ENCODE measurements at places on chromosomes 6 and 20.

GRCh38 chr6:107545763-107546162, 55.8 kb downstream of the SOBP start:
- DNase-seq: no peak

DNA sequence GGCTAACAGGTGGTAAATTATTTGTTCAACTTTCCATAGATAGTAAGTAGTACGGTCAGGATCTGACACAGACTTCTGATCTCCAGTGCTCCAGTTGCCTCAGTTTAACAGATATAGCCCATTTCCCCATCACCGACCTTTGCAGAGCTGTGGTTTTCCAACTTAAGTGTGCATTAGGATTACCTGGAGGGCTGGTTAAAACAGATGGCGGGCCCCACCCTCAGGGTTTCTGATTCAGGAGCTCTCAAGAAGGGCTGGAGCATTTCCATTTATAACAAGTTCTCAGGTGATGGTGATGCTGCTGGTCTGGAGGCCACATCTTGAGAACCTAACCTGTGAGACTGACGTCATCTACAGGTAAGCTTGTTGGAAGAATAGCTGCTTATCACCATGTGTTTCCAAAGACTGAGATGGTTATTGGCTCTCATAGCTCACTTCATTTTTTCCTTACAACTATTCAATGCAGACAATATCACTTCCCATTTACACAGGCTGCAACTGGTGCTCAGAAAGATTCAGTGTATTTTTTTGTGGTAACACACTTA, 360.1 kb upstream of the CHD6 start:
- no peak for DNase-seq

- DNase-seq: no peak
Measured at GRCh38 chr6:53664623-53665022, 933 bp downstream of the KLHL31 start.

DNA sequence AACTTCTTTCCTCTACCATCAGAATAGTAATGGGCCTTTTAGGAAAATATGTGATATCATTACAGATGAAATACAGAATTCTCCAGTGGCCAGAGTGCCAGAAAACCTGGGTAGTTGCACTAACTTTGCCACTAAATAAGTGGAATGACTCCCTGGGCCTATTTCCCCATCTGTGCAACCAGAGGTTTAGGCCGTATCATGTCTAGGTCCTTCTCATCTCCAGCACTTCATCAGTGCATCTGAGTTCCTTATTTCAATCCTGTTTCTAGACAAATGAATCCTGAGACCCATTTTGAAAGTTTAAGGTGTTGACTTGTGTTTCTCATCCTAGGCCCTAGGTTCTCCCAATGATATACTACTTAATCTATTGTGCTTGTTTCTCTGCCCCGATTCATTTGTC, 236.2 kb downstream of the CD83 start:
- no peak for DNase-seq

DNA sequence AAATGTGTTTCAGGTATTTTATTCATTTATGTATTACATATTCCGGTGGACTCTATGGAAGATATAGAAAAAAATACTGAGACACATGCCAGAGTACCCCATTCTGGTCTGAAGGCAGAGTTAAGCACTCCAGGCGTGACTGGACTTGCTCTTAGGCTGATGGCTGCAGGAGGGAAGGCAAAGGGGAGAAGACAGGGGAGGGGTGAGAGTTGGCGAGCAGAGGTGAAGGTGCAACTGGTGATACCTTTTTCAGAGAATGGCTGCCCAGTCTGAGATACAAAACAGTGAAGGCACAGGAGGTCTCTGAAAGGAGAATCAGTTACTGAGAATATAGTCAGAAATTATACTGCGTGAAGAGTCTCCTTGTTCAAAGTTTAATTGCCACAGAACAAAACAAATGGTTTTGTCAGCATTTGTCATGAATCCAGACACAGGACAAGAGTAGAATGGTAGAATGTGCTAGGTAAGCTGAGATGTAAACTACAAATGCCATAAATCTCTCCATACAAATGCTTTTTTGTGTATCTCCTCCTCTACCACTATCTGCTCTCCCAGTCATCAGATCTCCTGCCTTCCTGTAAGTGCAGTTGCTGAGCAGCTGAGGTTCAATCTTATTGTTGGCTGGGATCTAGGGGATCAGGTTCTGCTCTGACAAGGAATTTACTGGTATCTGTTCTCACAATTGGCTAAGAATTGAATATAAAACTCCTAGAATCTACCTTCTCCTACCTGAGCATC, 104.2 kb upstream of the DST start:
- DNase-seq: no peak

GRCh38 chr6:12280458-12280857, 9.7 kb upstream of the EDN1 start:
- no peak for DNase-seq

DNA sequence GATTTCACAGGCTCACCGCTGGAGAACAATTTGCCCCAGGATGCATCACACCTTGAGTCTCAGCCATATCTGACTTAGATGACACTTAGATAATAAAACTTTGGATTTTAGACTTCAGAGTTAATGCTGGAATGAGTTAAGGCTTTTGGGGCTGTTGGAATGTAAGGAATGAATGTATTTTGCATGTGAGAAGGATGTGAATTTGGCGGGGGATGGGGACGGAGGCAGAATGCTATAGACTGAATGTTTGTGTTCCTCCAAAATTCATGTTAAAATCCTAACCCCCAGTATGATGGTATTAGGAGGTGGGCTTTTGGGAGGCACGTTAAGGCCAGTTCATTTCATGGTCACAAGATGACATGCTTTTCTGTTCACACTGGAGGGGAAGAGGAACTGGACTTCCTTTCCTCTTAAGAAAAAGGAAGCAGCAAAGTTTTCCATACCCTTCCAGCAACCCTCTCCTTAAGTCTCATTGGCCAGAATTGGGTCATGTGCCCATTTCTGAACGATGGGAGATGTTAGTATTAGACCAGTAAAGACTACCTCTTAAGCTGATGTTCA, 5.8 kb upstream of the SRXN1 start:
- no peak for DNase-seq

GRCh38 chr20:1825507-1825906, 69.7 kb upstream of the SIRPA start:
- DNase-seq: no peak

DNA sequence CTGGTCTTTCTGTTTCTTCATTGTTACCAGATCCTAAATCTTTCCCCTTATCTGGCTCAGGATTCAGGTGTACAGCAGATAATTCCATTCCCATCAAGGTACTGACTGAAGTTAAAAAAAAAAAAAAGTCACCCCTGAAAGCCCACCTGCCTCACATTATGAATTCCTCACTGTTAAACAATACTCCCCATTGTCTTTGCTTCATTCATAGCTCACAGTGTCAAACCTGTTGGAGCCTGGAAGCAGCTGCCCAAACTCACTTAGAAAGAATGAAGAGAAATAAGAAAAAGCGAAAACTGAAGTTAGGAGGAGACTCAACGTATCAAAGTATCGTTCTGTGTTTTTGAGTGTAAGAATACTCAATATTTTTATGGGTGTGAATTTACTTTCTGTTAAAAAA, 1.8 kb upstream of the DCBLD1 start:
- DNase-seq: no peak

DNA sequence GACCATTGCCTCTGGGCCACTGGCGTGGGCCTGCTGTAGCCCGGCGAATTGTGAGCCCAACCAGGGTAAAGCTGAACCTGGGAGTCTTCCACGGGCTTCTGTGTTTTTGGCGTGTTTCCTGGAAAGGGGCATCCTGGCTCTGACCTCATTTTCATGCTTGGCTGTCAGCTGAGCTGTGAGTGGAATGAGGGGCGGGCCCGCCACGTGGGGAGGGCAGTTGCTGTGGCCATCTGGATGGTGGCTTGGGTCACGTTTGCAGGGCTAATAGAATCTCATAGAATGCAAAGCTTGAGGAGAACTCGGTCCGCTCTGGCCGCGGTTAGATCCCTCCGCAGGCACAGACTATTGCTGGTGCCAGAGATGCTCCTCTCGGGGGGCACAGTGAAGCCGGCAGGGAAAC, 263.0 kb downstream of the SMOC2 start:
- no peak for DNase-seq

DNA sequence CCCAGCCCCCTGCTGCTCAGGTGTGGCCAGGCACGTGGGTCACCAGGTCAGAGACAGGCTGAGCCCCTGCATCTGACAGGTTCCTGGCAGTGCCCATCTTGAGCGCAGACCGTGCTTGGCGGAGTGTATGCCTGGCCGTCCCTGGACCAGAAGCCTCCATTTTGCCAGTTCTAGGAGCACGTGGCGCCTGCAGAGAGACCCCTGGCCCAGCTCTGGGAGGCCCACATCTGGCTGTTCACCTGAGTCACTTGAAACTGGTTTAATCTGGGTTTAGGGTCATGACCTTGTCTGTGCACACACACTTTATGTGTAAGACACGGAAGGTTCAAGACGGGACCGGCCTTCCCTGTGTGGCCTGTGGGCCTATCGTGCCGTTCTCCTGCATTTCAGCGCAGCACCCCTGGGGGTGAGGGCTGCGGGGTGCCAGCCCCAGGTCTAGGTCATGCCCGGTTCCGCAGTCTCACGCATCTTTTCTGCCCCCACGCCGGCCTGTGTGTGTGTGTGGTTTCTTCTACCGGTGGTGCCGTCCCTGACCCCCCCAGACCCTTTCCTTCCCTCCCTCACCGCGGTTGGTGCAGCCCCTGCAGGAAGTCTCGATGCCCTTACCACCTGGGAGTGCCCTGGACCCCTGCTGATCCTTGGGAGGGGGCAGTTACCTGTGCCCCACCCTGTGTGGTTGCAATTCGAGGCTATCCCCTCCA, 14.0 kb downstream of the SS18L1 start:
- DNase-seq: no peak

GRCh38 chr20:38191654-38192053, 26.6 kb upstream of the TGM2 start:
- DNase-seq: no peak

Data from CD4-positive, alpha-beta T cell treated with Interleukin-15 for 1 hour (primary cell).